ENCODE measurements at places on chromosomes 1 and 21. TPM values are rescaled to one million over a fixed set of nuclear protein-coding genes. Genes with fewer than 3 reads are reported as not detected.

- no peak for DNase-seq
- no peak overlapping the region for H3K4me3 ChIP-seq
- peaks cover 43% of the 10 kb centered on the region for H3K4me1 ChIP-seq
- no peak overlapping the region for H3K27ac ChIP-seq
- no peaks in the 10 kb centered on the region for H3K36me3 ChIP-seq
These were observed 2.3 kb downstream of the IFI44L start for GRCh38 chr1:78622548-78622947.

GRCh38 chr1:191912517-191912916 is 245.7 kb upstream of the RGS18 start:
- no peak for DNase-seq
- 0 out of 2 replicates have a peak, but pooled peaks cover 6% of the 10 kb centered on the region for H3K36me3 ChIP-seq
- no peaks in the 10 kb centered on the region for H3K4me1 ChIP-seq
- H3K27ac ChIP-seq = no peak overlapping the region
- H3K4me3 ChIP-seq = no peak overlapping the region

DNA sequence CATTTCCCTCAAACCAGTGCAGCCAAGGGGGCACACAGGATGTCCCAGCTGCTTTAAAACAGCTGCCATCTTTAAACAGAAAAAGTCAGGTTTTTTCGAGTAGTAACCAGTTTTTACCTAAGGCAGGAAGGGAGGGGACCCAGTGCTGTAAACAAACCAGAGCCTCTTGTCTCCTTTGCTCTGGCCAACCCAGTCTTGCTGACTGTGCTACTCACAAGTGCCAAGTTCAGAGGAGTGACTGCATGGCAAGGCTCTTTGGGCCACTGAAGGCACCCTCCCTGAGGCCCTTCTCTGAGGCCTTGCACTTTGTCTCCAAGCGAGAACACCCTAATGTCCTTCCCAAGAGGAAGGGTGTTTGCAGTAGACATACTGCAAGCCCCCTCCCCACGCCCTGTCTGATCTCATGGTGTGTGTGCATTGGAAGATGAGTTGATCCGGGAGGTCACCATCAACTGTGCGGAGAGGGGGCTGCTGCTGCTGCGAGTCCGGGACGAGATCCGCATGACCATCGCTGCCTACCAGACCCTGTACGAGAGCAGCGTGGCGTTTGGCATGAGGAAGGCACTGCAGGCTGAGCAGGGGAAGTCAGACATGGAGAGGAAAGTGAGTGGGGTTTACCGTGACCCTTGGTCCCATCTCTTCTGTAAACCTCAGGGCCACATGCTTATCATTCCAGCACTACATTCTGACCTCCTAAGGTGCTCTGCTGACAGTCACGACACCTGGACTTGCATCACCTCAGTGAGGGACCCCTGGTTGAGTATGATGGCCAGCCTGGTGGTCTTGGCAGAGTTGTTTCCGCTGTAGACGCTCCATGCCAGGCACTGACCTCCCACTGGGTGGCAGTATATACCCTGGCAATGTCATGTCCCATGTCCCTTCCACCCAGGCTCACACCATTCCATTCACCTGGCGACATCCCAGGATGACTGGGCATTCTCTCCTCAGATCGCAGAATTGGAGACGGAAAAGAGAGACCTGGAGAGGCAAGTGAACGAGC is 4.7 kb downstream of the DNALI1 start:
- peak overlapping the region; percentile 65 for H3K27ac ChIP-seq
- peaks cover 13% of the 10 kb centered on the region for H3K36me3 ChIP-seq
- DNase-seq = peak; percentile 40
- no peak overlapping the region for H3K4me3 ChIP-seq

SLFNL1 gene
- total RNA-seq = not detected

DNA sequence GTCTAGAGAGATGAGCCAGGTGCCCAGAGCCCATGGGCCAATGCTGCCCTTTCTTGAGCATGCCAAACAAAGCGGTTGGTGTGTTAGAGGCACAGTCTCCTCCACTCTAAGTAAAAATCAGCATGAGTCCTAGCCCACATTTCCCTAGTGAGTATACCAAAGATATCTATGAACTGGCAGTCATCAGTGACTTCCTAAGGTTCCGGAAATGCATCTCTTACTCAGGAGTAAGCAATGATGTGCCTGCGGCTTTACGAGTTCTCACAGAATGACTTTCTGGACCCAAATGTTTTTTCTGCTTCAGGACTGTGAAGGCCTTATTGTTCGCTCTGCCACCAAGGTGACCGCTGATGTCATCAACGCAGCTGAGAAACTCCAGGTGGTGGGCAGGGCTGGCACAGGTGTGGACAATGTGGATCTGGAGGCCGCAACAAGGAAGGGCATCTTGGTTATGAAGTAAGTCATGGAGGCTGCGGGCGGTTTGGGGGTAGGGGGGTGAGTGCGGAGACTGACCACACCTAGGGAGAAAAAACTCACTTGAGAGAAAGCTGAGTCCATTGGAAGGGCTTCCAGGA is 9.2 kb downstream of the PHGDH start:
- H3K36me3 ChIP-seq = peaks cover 5% of the 10 kb centered on the region
- no peak for DNase-seq
- H3K27ac ChIP-seq = no peak overlapping the region

- H3K4me1 ChIP-seq = peaks cover 23% of the 10 kb centered on the region
- H3K27ac ChIP-seq = no peak overlapping the region
- DNase-seq = no peak
- no peak overlapping the region for H3K4me3 ChIP-seq
- H3K27me3 ChIP-seq = peaks cover 7% of the 10 kb centered on the region
- no peaks in the 10 kb centered on the region for H3K36me3 ChIP-seq
These were observed 11.1 kb upstream of the FABP3 start for GRCh38 chr1:31383967-31384366.

GRCh38 chr1:20248971-20249612 is 41.6 kb upstream of the VWA5B1 start:
- no peak for DNase-seq
- H3K27ac ChIP-seq = no peak overlapping the region
- H3K4me3 ChIP-seq = no peak overlapping the region

ANKRD34A gene
- 12.9 TPM for total RNA-seq

Data from HFFc6 (cell line).